CD4-positive, alpha-beta memory T cell (primary cell): ENCODE measurements at places on chromosomes 16 and 17.

- no peak for DNase-seq
Observed at GRCh38 chr16:86462334-86463084, 47.8 kb upstream of the FOXF1 start.

DNA sequence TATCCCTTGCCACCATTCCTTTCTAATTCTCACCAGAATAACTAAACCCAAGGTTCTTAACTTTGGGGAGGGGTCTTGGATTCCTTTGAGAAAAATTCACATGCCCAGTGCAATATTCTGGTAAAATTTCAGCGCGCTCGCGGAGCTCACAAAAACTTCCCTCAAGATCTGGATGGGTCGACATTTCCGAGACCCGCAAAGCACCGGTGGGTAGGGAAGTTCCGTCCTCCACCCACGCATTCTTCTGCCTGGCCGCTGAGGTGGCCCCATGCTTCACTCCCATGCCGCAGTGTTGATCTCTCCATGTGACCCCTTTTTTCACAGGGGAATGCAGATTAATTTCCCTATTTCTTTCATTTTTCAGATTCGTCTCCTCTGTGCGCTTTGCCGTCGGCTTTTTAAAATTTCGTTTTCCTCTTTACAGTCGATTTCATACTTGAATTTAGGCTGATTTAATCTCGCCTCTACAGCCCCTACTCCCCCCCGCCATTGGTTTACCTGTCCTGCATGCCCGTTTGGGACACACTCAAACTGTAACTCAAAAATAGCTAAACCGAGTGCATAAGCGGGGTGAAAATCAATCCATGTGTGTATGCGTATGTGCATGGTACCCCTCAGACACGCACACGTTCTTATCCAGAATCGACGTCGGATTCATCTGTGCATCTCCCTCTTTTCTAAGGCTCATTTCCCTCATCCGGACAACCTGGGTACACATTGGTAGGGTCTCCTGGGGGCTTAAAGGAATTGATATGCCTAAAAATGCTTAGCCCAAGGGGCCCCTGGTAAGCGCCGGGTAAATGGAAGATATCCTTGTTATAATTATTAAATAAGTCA is 1.4 kb upstream of the SP6 start:
- DNase-seq = no peak

DNA sequence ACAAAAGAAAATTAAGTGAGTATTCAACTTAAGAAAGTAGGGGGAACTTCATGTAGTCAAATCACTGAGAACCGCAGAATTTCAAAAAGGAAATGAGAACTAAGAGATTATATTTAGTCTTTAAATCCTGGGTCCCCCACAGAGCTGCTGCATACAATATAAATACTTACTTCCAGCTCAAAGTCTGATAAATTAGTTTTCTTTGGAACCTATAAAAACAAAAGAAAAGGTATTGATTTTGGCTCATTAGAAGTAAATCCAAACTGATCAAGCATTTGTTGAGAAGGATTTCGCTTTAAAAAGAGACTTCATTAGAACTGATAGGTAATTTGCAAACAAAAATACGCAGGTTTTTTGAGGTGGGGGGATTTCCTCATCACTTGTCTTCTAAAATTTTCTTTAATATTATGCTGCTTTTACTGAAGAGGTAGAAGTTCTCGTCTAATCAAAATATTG is 21.9 kb downstream of the PARN start:
- DNase-seq = no peak

DNA sequence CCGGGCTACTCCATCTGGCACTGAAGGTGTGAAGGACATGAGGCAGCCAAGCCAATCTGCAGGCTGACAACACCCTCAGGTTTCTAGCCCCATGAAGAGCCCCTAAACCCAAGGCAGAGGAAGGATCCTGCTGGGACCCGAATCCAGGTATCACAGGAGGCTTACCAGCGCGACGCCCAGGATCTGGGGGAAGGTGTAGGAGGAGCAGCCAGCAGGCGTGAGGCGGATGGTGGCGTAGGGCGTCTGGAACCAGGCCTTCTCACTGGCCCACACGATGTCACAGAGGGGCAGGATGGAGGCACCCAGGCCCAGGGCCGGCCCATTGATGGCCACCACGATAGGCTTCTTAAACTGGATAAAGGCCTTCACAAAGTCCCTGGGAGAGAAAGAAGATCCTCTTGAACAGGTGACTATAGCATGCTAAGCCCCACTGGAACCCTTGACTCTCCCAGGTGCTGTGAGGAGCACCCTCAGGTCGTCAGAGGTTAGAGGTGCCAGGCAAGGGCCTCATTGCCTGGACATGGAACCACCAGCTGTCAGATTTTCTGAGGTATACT is 71.7 kb downstream of the DYNLRB2 start:
- DNase-seq = no peak
